ENCODE measurements at places on chromosomes 6 and 20.
A peak's percentile ranks its signal among the peaks of the same experiment; 100 is the strongest.

DNA sequence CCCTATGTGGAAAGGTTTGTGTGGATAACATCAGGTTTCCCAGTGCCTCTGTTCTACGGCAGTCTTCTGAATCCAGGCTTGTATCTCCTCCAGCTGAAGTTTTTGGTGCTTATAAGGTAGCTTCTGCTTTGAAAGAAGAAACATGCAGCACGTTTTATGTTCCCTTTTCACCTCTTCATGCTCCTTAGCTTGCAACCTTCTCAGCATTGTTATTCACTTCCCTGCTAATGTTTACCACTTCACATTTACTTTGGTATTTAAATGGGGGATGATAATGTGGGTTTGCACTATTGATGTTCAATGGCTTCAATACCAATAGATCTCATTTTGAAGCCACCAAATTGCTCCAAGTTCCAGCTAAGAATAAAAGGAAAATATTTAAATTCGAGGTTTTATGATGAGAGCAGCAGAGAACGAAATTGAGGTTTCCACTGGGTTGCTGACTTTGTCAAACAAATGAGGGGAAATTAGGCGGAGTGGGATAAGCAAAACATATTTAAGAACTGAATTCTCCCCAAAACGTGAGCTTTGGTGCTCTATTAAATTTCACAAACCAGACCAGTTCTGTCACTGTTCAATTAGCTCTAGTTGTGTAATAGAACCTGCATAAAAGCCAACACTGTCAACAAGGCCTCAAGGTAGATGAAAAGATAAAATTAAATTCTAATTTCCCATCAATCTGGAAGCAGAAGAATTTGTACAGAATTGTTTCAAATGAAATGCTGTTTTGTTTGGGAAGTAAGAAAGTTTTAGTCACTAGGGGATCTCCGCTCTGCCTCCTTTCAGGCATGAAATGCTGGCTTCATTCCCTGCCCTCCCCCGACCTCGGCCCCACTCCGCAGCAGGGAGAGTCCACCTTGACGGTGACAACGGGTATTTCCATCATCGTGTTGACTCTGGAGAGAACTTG, 1.4 kb downstream of the IL22RA2 start:
- DNase-seq, result no peak

DNA sequence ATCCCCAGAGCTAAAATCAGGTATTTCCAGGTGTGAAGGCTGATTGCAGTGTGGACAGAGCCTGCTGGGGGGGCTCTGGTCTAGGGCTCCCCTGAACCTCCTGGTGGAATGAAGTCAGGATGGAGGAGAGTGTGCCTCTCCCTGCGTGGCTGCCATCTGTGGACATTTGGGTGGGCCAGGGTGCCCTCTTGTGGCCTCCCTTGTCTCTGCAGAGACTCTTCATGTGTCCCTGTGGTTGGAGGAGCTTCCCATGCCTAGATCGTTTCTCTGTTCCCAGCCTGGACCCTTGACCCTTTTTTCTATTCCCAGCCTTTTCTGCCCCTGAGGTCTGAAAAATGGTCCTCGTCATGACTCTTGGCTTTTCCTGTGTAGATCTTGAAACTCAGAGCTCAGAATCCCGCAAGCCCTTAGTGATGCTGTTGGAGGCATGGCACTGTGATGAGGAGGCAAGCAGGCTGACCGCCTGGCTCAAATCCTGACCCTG, 9.9 kb upstream of the PSMF1 start:
- peak; percentile 60 for DNase-seq

DNA sequence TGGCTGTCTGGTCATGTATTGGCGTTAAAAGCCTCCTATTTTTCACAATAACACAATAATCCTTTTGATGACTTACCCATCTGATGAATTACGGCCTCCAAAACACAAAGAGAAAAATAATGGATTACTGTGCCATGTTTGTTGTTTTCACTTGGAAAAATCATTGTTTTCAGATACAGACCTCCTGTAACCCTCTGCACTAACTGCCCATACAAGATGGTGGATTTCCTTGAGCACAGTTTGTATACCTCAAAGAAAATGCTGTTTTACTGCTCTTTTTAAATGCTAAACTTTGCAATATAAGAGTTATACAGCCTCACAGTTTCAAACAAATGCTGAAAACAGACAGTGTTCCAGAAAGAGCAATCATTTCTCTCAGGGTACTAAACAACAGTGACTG, 61.0 kb downstream of the SMLR1 start:
- DNase-seq, result no peak

GRCh38 chr6:146300521-146300920, 243.1 kb upstream of the RAB32 start:
- DNase-seq, result no peak

GRCh38 chr20:33158637-33159385, 9.1 kb upstream of the BPIFA2 start:
- DNase-seq, result no peak

Measured in RWPE1 (cell line).